C1 segment of cervical spinal cord (tissue), 14 donors: ENCODE measurements at places on chromosomes 7 and 10.

GRCh38 chr7:136275794-136276193 lies 298.6 kb upstream of the MTPN start:
- DNase-seq, result no peak

DNA sequence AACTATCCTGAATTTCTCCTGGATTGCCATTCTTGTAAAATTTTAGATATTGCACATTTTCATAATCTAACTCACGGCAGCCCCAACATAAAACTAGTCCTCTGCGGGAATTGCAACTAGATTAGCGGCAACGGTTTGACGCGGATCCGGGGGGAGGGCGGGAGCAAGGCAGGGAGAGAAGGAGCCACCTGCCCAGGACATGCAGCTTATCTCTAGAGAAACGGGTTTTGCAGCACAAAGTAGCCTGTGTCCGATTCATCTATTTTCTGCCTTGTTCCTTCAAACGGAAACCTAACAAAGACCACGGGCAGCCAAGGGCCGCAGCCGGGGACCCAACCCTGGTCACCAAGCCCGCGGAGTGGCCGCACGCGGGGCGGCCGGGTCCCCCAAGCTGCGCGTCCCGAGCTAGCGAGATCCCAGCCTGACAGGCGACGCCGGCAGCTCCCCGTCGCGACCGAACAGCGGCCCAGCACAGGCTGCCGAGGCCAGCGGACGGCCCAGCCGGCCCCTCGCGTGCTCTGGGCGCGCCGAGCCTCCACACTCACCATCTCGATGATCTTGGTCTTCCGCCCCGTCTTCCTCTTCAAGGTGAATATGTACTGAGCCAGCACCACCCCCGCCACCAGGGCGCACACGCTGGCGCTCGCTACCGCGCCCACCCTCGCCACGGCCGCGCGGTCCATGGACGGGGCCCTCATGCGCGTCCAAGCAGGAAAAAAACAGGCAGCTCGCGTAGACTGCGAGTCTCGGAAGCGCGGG lies at the start of gene NT5C3A:
Gene NT5C3A, minus strand, starts transcription at position 754 of the 759 bp plus-strand sequence. Its CDS starts 71 bp downstream, at position 683.
- peak; percentile 40 for DNase-seq

GRCh38 chr10:48923748-48924147 lies 15.9 kb downstream of the LRRC18 start:
- DNase-seq, result no peak

DNA sequence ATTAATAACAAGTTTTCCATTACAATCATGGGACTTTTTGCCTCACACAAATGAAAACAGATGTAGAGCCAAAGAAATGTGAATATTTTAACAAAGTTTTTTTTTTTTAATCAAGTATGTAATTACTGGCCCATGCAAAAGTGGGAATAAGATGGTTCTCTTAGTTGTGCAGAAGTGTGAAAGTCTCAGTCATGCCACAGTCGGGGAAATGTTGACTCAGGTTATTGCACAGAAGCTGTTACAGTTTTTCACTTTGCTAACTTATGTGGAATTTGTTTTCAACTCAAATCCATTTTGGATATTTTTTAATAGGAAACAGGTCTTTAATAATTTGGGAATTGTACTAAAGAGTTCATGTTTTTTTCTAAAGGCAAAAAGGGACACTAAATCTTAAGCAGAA lies 44.0 kb upstream of the CAV2 start:
- DNase-seq, result no peak

GRCh38 chr7:28356619-28357018 lies 55.7 kb upstream of the CREB5 start:
- no peak for DNase-seq

GRCh38 chr7:134685250-134685649 lies 38.6 kb downstream of the BPGM start:
- no peak for DNase-seq

GRCh38 chr7:49099587-49100326 lies 175.4 kb downstream of the CDC14C start:
- no peak for DNase-seq
